ENCODE measurements at places on chromosomes 11 and 22.

DNA sequence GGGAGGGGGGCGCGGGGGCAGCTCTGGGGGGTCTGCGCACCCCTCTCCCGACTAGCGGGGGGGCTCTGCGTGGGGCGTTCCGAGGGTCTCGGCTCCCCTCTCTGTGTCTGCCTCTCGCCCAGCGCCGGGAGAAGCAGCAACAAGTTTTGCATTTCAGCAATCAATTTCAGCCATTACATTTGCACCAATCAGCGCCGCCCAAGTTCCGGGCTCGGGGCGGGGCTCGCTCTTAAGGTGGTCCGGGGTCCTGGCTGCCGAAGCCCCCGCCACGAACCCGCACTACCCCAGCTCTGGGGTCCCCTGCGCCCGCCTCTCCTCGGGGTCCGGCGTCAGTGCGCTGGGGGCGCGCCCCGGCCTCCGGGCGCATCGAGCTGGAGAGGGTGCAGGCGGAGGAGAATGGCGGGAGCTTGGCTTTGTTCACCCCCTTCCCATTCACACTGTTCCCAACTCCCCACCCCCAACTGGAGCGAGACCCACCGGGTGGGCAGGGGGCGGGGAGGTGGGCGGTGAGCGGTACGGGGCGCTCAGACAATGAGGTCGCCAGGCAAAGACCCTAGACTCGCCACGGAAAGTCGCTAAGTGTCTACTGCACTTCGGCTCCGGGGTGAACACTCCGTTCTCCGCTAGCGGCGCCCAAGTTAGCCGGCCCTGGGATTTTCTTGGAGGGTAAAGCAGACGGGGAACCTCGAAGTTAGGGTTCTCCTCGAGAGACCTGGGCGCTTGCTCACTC lies at the start of gene MN1:
MN1 (minus strand) TSS at position 141 of the 730 bp plus-strand sequence. CDS start 1,213 bp downstream, outside the sequence.
- no peaks in the 10 kb centered on the region for H3K36me3 ChIP-seq
- H3K4me3 ChIP-seq, result peak within 1 kb of the TSS; percentile 74
- peak; percentile 36 for DNase-seq
- H3K4me1 ChIP-seq, result peaks cover 11% of the 10 kb centered on the region

DNA sequence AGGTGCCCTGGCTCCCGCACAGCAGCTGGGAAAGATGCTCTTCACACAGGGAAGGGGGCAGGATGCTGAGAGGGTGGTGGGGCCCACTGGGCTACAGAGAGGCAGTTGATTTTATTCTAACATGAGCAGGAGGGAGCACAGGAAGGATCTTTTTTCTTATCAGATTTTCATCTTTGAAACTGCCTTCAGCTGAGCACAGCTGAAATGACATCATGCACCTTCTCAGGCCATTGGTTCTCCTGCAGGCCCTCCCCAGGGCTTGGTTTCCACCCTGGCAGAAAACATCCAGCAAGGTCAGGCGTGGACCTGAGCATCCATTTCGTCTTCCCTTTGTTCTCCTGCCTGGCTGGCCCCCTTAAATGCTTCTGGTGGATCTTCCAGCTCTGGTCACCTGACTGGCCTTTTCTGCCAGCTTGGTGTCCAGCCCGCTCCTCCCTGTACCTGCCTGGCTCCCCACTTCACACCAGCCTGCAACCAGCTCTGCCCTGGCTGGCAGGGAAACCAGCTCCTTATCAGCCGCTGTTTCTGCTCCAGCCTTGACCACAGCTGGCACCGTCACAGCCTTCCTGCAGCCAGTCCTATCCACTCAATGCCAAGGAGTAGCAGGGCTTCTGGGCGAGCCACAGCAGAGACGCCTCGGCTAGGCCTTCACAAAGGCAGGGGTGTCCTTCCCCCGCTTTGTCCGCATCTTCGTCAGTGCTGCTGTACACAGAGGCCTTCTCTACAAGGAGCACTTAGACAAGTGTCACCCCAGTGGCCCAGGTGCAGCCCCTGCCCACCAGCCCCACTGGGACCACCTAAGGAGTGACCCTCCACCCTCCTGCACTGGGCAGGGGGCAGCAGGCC lies 36.5 kb downstream of the TOM1 start:
- H3K36me3 ChIP-seq, result peaks cover 33% of the 10 kb centered on the region
- no peak overlapping the region for H3K4me3 ChIP-seq
- no peaks in the 10 kb centered on the region for H3K27me3 ChIP-seq
- H3K4me1 ChIP-seq, result peaks cover 13% of the 10 kb centered on the region
- no peak for DNase-seq
- no peak overlapping the region for H3K27ac ChIP-seq

DNA sequence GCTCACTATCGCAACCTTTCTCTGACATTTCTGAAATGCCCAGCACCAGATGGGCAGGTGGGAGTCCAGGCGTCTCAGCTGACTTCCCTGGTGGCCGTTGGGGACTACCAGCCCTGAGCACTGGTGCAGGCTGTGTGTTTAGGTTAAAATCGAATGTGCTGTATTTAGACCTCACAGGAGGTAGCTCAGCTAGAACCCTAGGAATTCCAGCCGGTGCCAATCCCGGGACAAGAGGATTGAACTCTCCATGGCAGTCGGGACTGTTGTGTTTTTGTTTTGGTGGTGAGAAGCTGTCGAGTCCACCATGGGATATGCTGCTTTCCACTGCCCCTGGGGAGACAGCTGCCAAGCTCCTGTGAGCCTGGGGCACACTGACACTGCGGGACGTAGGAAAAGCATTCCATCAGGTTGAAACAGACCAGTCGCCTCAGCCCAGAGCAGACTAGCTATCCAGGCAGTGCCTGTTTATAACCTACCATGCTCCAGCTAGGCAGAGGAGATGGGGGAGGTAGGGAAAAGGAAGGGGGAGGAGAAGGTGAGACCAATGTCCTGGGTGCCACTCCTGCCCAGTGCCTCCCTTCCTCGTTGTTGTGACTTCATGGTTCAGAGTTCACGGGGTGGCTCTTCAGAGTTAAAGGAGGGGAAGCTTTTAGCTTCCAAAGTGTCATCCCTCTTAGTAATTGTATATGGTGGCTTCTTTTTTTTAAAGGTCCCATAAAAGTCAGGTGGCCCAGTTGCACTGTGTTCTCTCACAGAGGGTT lies 53.0 kb downstream of the MICAL2 start:
- no peak overlapping the region for H3K4me3 ChIP-seq
- no peak for DNase-seq
- no peaks in the 10 kb centered on the region for H3K27me3 ChIP-seq

DNA sequence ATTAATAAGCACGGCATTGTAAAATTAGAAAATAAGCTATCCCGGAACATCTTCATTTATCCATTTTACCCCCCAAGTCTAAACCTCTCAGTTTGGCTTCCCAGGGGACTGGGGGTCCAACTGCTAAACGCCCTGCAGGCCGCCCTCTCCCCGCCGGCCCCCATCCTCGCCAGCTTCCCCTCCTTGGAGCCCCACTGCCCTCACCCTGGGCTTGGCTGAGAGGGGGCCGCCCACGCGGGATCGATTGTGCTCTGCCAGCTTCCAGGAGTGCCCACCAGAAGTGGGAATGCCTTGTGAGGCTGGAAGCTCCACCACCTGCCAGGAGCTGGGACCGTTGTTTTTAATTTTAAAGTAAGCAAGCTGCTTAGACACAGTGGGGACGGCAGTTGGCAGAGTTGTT lies 353.5 kb downstream of the TBC1D22A start:
- H3K27ac ChIP-seq, result no peak overlapping the region
- peaks cover 5% of the 10 kb centered on the region for H3K36me3 ChIP-seq
- H3K4me3 ChIP-seq, result no peak overlapping the region
- H3K27me3 ChIP-seq, result no peaks in the 10 kb centered on the region

GRCh38 chr22:50471197-50471847 lies 3.5 kb downstream of the SBF1 start:
- H3K27me3 ChIP-seq, result no peaks in the 10 kb centered on the region
- H3K36me3 ChIP-seq, result peaks cover 4% of the 10 kb centered on the region
- peaks cover 59% of the 10 kb centered on the region for H3K4me1 ChIP-seq
- peak overlapping the region; percentile 56 for H3K4me3 ChIP-seq
- peak overlapping the region; percentile 89 for H3K27ac ChIP-seq

DNA sequence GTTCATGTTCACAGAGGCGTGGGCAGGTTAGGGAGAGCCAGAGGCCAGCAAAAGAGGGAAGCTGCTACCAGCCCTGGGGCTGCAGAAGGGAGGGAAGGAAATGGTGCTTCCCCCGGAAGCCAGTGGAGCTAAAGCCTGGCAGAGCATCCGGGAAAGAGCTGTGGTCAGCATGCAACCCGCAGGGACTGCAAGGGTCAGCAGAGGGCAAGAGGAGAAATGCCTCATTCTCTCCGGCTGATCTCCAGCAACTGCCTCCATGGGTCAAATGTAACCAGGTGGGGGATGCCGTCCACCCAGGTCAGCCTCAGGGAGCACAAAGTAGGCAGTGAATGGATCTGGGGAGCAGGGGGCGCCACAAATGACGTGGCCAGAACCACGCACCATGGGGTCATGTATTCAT lies 36.9 kb upstream of the PRR5 start:
- DNase-seq, result no peak
- no peak overlapping the region for H3K27ac ChIP-seq
- H3K4me1 ChIP-seq, result peaks cover 34% of the 10 kb centered on the region
- no peaks in the 10 kb centered on the region for H3K36me3 ChIP-seq

- no peak overlapping the region for H3K4me3 ChIP-seq
- H3K27ac ChIP-seq, result no peak overlapping the region
- H3K4me1 ChIP-seq, result peaks cover 3% of the 10 kb centered on the region
- H3K36me3 ChIP-seq, result no peaks in the 10 kb centered on the region
Observed at GRCh38 chr22:27808451-27809225, 7.1 kb upstream of the MN1 start.

- H3K27me3 ChIP-seq, result peaks cover 18% of the 10 kb centered on the region
- H3K4me3 ChIP-seq, result no peak overlapping the region
- H3K4me1 ChIP-seq, result no peaks in the 10 kb centered on the region
- no peaks in the 10 kb centered on the region for H3K36me3 ChIP-seq
- no peak for DNase-seq
- no peak overlapping the region for H3K27ac ChIP-seq
Observed at GRCh38 chr11:13033760-13034533, 24.8 kb downstream of the RASSF10 start.

GRCh38 chr11:132046288-132046865 lies 676.0 kb downstream of the NTM start:
- H3K4me3 ChIP-seq, result no peak overlapping the region
- no peak overlapping the region for H3K27ac ChIP-seq
- no peaks in the 10 kb centered on the region for H3K36me3 ChIP-seq
- H3K27me3 ChIP-seq, result no peaks in the 10 kb centered on the region
- DNase-seq, result no peak

GRCh38 chr22:20905415-20906386 lies 11.5 kb upstream of the CRKL start:
- H3K36me3 ChIP-seq, result no peaks in the 10 kb centered on the region
- H3K4me1 ChIP-seq, result peaks cover 5% of the 10 kb centered on the region
- H3K4me3 ChIP-seq, result no peak overlapping the region
- H3K27me3 ChIP-seq, result peaks cover 2% of the 10 kb centered on the region
- DNase-seq, result no peak

- no peak overlapping the region for H3K27ac ChIP-seq
- H3K27me3 ChIP-seq, result no peaks in the 10 kb centered on the region
- H3K36me3 ChIP-seq, result no peaks in the 10 kb centered on the region
- H3K4me3 ChIP-seq, result no peak overlapping the region
Observed at GRCh38 chr11:87215236-87215635, 177.5 kb downstream of the TMEM135 start.

DNA sequence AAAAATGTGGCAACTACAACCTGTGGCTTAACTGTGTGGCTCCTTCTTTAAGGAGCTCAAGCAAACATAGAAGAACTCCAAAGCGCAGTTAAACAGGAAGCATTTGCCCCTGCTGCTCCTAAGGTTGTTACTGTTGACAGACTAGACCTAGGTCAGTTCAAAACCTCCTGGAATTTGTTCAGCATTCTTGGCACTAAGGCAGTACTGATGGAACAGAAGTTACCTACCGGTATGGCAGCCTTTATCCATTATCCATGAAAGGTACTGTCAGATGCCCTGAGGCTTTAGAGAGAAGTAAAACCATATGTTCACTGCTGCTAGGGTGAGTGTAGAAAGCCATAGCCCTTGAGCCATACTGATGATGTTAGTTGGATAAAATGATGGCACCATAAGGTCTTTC lies 916.5 kb upstream of the FAT3 start:
- no peaks in the 10 kb centered on the region for H3K36me3 ChIP-seq
- no peaks in the 10 kb centered on the region for H3K4me1 ChIP-seq
- no peaks in the 10 kb centered on the region for H3K27me3 ChIP-seq

- H3K27me3 ChIP-seq, result peaks cover 43% of the 10 kb centered on the region
- no peaks in the 10 kb centered on the region for H3K36me3 ChIP-seq
- no peak overlapping the region for H3K27ac ChIP-seq
- peak; percentile 25 for DNase-seq
- peaks cover 14% of the 10 kb centered on the region for H3K4me1 ChIP-seq
- H3K4me3 ChIP-seq, result peak overlapping the region; percentile 54
Observed at GRCh38 chr11:110712659-110713448, 617 bp upstream of the ARHGAP20 start.

- H3K36me3 ChIP-seq, result peaks cover 16% of the 10 kb centered on the region
- H3K27me3 ChIP-seq, result no peaks in the 10 kb centered on the region
- peak overlapping the region; percentile 63 for H3K27ac ChIP-seq
Observed at GRCh38 chr11:3989276-3989920, 105.2 kb upstream of the RRM1 start.

- H3K4me1 ChIP-seq, result no peaks in the 10 kb centered on the region
- no peak overlapping the region for H3K27ac ChIP-seq
- peaks cover 5% of the 10 kb centered on the region for H3K27me3 ChIP-seq
- H3K36me3 ChIP-seq, result no peaks in the 10 kb centered on the region
- no peak overlapping the region for H3K4me3 ChIP-seq
- no peak for DNase-seq
Observed at GRCh38 chr11:59967677-59968394, 4.0 kb downstream of the OOSP4A start.

- H3K4me1 ChIP-seq, result no peaks in the 10 kb centered on the region
- no peak for DNase-seq
- H3K27me3 ChIP-seq, result no peaks in the 10 kb centered on the region
- no peak overlapping the region for H3K27ac ChIP-seq
Observed at GRCh38 chr11:14261066-14261465, 97.9 kb downstream of the RRAS2 start.

DNA sequence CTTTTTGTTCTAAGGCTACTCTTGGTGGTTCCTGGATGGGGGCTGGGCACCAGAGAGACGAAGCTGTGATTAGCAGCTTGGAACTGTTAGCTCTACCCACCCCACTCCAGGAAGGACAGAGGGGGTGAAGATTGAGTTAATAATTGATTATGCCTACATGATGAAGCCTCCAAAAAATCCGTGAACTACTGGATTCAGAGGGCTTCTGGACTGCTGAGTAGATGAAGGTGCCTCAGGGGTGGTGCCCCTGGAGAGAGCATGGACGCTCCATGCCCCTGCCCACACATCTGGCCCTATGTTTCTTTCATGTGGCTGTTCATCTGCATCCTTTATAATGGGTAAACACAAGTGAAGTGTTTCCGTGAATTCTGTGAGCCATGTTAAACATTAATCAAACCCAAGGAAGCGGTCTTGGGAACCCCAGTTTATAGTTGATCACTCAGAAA lies 47.3 kb upstream of the CYP2D6 start:
- H3K27me3 ChIP-seq, result no peaks in the 10 kb centered on the region
- DNase-seq, result no peak
- no peak overlapping the region for H3K4me3 ChIP-seq
- H3K27ac ChIP-seq, result peak overlapping the region; percentile 87

- peaks cover 2% of the 10 kb centered on the region for H3K4me1 ChIP-seq
- peaks cover 2% of the 10 kb centered on the region for H3K36me3 ChIP-seq
- H3K27me3 ChIP-seq, result peaks cover 12% of the 10 kb centered on the region
- H3K4me3 ChIP-seq, result no peak overlapping the region
Observed at GRCh38 chr11:57896361-57897145, 127.1 kb upstream of the OR9Q1 start.

Measured in activated naive CD4-positive, alpha-beta T cell treated with anti-CD3 and anti-CD28 coated beads for 36 hours (primary cell).